ENCODE measurements at places on chromosomes 16 and 17.

DNA sequence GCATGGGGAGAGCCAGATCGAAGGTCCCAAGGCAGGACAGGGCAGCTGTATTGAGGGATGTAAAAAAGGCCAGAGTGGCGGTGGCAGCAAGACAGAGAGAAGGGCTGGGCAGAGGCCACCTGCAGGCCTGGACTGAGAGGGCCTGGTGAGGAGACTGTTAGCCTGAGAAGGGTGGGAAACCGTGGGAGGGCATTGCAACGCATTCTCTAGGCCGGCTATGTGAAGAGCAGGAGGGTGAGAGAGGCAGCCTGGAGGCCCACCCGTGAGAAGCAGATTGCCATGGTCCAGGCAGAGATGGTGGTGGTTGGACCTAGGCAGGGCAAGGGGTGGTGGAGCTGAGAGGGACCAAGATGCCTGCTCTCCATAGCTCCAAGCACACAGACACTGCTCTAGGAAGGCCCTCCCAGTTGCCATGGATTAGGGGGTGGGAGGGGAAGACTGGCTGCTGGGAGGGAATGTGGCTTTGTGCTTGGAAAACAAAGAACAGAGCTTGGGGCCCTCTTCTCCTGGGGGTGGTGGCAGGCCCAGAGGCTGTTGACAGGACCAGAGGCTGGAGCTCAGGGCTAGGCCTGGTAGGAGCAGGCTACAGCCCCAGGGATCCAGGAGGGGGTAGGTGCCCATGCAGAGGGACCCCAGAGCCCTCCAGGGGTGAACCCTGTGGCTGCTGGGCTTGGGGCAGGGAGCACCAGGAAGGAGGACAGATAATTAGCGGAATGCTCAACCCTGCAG is 12.4 kb upstream of the TCAP start:
- DNase-seq = no peak

GRCh38 chr17:5096731-5097100 is 15.0 kb downstream of the ZNF232 start:
- DNase-seq = no peak

DNA sequence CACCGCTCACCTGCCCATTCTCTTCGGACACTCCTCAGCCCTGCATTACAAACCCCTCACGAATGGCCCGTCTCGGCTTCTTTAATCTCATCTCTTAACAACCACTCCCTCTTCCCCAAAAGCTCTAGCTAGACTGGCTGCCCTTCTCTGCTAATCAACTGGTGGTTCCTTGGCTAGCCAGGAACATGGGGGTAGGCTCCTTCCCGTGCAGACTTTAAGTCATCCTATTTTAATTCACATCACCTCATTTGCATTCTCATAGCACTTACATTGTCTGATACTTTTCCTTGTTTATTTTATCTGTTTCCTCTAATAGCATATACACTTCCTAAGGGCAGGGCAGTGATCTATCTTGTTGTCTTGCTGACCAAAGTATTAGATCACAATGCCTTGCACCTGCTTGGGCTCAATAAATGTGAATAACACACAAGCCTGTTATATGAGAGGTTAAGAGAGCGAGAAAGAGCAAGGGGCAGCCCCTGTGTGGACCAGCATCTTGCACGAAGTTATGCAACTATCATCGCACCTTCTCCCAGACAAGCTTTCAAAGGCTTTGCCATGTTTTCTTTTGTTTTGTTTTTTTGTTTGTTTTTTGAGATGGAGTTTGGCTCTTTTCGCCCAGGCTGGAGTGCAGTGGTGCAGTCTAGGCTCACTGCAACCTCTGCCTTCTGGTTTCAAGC is 9.8 kb downstream of the TP53 start:
- no peak for DNase-seq

- no peak for DNase-seq
These were observed 104.9 kb upstream of the TBX2 start for GRCh38 chr17:61294777-61295176.

GRCh38 chr17:36979565-36979941 is 30.8 kb downstream of the AATF start:
- no peak for DNase-seq

DNA sequence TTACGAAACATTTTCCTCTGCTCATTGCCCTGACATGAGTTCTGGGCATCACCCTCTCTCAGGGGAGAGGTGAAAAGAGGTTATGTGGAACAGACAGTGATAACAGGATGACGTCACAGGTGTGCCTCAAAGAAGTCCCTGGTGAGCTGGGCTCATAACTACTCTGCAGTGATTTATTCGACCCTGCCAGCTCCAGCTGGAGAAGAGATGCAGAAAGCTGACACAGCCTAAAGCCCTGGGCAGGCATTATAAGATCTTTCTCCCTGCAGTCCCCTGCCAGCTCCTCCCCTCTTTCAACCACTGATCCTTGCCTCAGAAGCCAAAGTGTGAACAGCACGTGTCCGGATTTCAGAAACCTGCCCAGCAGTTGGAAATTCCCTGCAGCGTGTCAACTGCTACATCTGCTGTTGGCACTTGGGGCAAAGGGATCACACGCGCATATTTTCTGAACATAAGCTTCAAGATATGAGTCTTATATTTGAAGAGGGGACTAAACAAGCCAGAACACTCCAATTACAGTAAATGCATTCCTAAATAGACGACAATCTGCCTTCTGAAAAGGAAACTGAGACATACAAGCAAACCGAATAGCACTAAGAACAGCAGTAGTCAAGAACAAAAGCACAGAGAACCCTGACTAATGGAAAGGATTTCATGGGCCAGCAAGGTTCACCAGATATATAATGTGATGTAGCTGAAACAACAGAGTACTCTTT is 80.5 kb downstream of the SMG6 start:
- DNase-seq = no peak

- DNase-seq = no peak
These were observed 95.0 kb upstream of the PSMD7 start for GRCh38 chr16:74201576-74201975.

DNA sequence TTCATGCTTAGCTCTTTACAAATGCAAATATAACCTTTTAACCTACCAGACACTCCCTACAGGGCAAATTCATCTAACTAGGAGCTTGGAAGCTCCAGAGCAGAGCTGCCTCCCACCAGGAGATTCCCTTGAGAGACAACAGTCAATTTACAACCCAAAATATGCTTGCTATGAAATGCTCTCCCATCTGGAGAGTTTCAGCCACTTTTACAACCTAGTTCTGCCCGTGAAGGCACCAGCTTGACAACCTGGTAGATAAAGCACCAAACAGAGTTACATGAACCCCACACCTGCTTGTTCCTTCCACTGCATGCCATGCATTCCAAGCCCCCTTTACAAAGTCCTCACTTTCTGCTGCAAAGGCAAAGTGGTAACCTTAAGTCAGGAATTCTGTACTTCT is 215.3 kb upstream of the KIF2B start:
- no peak for DNase-seq

GRCh38 chr17:9473711-9474110 is 101.9 kb downstream of the STX8 start:
- DNase-seq = no peak

GRCh38 chr17:10337136-10337535 is 35.7 kb downstream of the MYH13 start:
- no peak for DNase-seq

DNA sequence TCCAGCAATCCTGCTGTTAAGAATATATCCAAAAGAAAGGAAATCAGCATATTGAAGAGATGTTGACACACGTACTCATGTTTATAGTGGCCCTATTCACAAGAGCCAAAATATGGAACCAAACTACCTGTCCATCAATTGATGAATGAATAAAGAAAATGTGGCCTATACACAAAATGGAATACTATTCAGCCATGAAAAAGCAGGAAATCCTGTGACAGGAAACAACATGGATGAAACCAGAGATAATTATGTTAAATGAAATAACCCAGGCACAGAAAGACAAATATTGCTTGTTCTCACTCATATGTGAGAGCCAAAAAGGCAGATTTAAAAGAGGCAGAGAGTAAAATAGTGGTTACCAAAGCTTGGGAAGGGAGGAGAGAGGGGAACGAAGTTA is 127.1 kb downstream of the KCNJ2 start:
- no peak for DNase-seq

DNA sequence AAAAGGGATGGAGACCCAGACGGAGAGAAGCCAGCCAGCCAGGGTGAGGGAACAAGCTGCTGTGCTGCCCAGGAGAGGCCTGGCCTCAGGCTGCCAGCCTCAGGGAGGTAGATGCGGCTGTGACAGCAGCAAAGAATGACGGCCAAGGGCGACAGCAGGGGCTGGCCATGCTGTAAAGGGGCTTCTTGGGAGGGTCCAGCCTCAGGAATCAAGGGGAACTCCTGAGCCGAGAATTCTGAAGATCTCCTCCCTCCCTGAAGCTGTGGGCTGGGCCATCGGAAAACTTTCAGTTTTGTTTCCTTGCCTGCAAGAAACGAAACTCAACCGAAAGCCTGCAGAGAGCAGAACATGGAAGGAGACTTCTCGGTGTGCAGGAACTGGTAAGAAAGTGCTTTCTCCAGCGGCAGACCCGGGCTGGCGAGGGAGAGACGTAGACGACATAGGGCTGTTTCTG is at the start of gene XAF1:
Gene XAF1, plus strand, starts transcription at position 316 of the 454 bp plus-strand sequence. Its CDS starts 33 bp downstream, at position 349.
- no peak for DNase-seq

DNA sequence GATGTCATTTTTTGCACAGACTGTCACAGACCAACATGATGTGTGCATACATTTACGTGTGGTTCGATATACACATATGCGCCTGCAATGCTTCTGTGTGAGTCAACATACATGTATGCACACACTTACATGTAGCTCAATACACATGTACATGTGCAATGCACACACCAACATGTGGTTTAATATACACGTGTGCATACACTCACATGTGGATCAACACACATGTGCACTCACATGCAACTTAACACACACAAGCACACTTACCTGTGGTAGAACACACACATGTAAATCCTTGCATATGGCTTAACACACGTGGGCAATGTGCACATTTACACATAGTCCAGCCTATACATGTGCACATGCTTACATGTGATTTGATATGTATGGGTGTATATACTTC is 97.5 kb downstream of the CYLD start:
- DNase-seq = no peak

DNA sequence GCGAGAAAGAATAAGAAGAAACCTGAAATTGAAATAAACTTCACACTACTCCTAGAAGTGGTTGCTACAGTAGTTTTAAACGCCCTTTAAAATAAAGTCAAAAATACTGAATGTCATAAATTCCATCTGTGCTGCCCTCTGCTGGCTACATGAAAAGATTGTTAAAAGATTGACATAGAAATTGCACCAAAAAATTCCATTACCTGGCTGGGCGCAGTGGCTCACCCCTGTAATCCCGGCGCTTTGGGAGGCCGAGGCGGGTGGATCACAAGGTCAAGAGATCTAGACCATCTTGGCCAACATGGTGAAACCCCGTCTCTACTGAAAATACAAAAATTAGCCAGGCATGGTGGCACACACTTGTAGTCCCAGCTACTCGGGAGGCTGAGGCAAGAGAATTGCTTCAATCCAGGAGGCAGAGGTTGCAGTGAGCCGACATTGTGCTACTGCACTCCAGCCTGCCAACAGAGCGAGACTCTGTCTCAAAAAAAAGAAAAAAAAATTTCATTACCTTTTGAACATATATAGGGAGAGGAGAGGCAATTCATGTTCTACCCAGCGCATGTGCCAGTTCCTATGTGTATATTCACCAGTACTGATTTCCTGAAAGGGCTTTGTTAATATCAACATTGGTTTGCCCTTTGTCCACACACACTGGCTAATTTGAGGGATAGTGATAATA is 36.5 kb downstream of the CYTH1 start:
- DNase-seq = no peak

DNA sequence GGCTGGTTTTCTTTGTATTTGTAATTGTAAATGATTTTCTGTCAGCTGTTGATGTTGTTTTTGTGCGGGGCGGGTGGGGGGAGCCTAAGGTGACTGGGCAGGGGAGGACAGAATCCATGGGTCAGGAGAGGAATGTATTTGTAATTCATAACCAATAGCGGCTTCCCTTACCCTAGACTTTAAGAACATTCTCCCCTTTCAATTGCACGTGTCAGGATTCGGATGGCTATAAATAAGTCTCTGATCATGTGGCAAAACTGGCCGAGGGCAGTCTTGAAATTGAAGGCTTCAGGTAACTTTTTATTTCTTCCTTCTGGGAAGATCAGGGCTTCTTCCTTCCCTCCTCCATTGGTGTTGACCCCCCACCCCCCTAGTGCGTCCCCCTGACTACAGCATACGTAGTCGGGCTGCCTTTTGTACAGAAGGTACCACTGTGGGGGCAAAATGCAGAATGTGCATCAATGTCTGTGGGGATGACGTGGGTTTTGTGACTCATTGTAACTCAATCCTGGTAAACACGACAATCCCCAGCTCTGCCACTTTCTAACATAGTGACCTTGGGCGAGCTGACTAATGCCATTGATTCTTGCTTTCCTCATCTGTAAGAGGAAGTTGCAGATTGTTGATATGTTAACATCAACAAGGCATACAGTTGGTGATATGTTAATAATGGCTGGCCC is 16.2 kb downstream of the MARCHF10 start:
- DNase-seq = no peak

- DNase-seq = no peak
These were observed 29.5 kb downstream of the MBTD1 start for GRCh38 chr17:51230306-51230705.

- peak; percentile 94 for DNase-seq
These were observed at the start of gene NOL3 for GRCh38 chr16:67170168-67170948. NOL3 (plus strand) TSS chr16:67170538.

DNA sequence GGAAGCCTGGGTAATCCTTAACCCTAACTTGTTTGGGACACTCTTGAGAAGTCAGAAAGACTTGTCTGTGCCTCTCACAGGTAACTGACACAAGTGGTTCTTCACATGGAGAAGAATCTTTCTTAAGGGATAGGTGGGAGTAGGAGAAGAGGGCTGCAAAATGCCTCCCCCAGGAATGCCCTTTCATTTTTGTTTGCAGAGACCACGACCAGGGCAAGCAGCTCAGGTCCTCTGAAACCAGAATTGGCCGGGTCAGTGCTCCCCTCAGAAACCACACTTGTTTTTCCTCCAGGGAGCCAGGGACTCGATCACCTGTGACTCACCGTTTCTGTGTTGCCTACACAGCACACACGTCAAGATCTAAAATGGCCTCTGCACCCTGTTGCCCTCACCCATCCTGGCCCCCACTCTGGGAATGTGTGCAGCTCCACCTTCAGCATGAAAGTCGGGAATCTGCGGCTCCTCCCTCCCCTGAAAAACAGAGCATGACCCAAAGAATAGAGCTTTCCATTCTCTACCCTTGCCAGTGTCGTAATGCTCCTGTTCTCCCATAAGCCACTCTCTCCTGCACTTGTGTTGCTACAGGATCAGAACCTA is 36.1 kb downstream of the HNF1B start:
- DNase-seq = peak; percentile 88

GRCh38 chr16:27333549-27333948 is 19.8 kb downstream of the IL4R start:
- no peak for DNase-seq
